ENCODE measurements at places on chromosomes 12 and 14.

- peak; percentile 43 for DNase-seq
Observed at GRCh38 chr14:61296719-61297502, 15.8 kb upstream of the TMEM30B start.

DNA sequence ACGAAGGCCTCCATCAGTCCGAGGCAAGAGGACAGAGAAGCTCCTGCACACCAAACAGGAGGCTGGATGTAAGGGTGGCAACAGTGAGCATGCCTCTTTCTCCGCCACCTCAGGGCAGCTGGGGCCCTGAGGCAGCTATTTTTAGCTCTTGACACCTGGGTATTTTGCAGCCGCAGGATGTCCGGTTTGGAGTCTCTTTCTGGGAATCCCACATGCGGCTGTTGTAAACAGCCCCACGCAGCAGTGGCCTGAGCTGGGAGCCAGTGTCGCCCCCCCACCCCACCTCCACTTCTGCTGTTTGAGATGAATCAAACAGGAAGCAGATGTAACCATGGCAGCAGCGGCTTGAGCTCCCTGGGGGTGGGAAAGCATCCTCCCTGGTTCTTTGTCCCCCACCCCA lies 11.7 kb downstream of the HDAC7 start:
- no peak for DNase-seq

DNA sequence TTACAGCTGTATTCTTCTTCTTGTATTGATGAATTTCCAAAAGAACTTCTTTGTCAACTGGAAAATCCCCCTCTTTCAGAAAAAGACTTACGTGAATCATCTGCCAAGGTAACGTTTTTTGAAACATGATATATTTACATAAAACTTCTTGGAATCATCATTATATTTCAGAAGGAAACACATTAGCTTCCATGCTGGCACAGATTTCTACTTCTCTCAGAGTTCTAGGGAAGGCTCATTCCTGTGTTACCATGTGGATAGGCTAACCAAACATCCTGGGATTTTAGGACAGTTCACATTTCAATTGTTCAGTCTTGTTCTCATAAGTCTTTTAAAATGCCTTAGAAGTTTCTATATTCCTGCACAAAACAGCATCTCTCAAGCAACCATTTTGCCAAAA lies 120.3 kb upstream of the NEDD1 start:
- no peak for DNase-seq

DNA sequence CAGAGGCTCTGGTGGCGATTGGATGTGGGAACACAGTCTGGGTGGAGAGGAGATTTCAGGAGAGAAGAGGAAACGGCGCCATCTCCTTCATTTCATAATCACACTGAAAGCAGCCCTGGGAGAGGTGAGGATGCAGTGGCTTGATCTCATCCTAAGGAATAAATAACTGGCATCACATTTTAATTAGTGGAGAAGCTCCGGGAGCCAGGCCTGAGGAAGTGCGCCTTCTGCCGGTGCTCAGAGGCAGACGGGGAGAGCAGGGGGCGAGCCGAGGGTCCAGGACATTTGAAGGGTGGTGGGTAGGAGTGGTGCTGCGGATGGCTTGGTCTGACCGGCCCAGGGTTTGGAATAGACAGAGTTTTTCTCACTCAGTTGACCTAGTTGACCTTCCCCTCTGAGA lies 265.0 kb downstream of the CACNA1C start:
- no peak for DNase-seq

DNA sequence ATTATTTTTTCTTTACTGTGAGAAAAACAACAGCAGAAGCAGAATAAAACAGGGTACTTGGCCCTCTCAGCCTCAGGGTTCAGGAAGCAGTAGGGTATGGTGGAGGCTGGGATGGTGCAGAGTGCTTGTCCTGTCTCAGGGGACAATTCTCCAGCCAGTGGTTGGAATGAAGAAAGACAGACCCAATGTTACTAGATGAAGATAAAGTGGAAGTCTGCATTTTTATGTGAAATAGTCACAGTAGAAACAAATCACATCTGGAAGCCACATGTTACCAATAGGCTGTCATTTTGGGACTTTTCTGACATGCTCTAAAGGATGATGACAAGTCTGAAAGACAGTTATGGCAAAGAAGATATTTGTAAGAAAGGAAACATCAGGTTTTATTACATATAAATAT lies 32.3 kb downstream of the PROX2 start:
- no peak for DNase-seq

Measured in pons (tissue), 1 donor.